ENCODE measurements at places on chromosomes 13 and 19.

- no peak for DNase-seq
These were observed at the start of gene PRR36 for GRCh38 chr19:7874076-7874896. Gene PRR36, minus strand, starts transcription at chr19:7874390. Its CDS starts 701 bp downstream, at chr19:7873689.

GRCh38 chr19:16283210-16284061 lies 41.2 kb upstream of the KLF2 start:
- peak; percentile 78 for DNase-seq

- no peak for DNase-seq
These were observed 148.3 kb downstream of the PDS5B start for GRCh38 chr13:32734511-32734910.

- no peak for DNase-seq
These were observed 65.0 kb downstream of the TBC1D4 start for GRCh38 chr13:75417012-75417384.

DNA sequence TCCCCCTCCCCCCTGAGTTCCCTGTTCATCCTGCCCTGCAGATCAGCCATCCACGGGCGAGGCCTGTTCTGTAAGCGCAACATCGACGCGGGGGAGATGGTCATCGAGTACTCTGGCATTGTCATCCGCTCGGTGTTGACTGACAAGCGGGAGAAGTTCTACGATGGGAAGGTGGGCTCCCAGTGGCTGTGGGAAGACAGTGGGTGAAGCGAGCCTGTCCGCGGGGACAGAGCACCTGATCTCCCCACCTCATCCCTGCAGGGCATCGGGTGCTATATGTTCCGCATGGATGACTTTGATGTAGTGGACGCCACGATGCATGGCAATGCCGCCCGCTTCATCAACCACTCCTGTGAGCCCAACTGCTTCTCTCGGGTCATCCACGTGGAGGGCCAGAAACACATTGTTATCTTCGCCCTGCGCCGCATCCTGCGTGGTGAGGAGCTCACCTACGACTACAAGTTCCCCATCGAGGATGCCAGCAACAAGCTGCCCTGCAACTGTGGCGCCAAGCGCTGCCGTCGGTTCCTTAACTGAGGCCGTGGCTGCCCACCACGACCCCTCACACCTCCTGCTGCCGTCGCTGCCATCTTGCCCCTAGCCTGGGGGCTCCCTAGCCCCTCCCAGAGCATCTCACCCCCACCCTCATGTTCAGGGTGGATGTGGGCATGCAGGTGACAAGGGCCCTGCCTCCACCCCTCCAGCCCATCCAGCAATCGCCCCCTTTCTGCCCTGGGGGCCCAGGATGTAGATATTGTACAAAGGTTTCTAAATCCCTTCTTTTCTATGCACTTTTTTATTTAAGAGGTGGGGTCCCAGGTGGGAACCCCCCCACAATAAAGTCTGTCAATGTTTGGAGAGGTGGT lies 4.0 kb downstream of the IGFLR1 start:
- no peak for DNase-seq

DNA sequence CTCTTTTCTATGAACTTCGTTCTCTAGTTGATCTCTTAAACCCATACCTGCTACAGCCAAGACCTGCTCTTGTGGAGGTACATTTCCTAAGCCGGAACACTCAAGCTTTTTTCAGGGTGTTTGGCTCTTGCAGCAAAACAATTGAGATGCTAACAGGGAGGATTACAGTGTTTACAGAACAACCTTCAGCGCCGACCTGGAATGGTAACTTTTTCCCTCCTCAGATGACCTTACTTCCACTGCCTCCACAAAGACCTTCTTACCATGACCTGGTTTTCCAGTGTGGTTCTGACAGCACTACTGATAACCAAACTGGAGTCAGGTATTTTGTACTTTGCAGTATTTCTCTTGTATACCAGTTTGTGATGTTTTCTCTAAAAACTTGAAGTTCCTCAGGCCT lies 506 bp downstream of the KCNRG start:
- no peak for DNase-seq

- DNase-seq = peak; percentile 65
These were observed 21.1 kb downstream of the ZNF473 start for GRCh38 chr19:50046649-50047503.

DNA sequence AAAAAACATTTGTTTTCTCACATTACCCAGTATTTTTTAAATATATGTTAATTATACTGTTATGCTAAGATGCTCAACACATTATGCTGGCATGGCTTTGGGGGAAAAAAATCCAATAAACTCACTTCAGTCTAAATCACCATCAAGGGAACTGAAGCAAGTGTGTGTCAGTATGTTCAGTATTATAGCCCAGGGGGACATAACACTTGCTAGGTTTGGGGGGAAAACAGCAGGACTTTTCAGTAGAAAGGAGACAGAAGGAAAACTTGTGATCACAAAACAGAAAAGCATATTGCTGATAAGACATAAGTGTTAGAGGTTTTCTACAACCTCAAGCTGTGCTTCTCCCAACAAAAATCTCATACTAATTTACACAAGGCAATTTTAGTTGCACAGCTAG lies 1759.9 kb upstream of the PCDH20 start:
- no peak for DNase-seq

GRCh38 chr13:75220861-75221260 lies 261.1 kb downstream of the TBC1D4 start:
- no peak for DNase-seq

DNA sequence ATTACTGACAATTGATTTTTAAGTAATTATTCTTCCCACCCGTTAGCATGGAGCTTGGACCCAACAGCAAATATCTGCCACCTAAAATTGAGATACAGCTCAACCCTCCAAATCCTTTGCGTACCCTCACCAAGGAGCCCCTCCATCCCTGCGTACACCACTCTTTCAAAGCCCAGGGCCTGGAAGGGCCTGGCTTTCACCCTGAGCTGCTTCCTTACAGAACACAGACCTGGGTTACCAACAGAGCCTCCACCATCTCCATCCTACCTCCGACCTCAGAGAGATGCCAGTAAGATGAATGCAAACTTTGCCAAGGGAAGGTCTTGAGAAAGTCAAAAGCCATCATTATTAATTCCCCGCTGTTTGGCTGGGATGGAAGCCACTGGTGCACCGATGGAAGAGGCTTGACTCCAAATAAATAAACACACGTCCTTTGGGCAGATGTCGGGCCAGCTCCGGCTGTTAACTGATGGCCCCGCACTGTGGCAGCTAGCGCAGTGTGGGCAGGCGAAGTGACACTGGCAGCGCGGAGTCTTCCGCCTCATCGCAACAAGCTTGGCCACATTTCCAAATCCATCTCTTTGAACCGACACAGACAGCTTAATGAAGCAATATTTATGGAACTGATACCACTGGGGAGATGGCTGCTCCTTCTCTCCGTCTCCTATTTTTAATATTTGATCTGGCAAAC lies 150.2 kb upstream of the VSTM2B start:
- DNase-seq = no peak

GRCh38 chr13:42753697-42754096 lies 27.7 kb upstream of the FAM216B start:
- DNase-seq = no peak

- no peak for DNase-seq
These were observed 10.5 kb downstream of the NECTIN2 start for GRCh38 chr19:44856421-44857083.

- DNase-seq = no peak
These were observed 4.3 kb downstream of the ONECUT3 start for GRCh38 chr19:1757468-1758230.

DNA sequence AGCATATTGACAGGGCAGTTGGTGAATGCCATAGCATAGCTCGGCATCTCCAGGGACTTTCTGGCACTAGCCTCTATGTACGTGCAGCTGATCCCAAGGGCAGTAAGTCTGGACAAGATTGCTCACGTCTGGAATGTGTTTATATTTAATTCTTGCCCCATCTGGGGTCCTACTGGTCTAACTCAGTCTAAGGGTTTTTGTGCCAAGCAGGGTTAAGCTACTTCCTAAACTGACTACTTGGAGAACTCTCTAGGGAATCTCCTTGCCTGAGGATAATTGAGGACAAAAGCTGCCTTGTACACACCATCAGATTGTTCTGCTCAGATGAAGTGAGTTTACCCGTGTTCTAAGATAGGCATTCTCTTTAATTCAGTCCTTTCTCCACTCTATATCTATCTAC lies 358.1 kb downstream of the MYO16 start:
- no peak for DNase-seq

GRCh38 chr19:53553865-53554791 lies 16.2 kb downstream of the ZNF331 start:
- DNase-seq = peak; percentile 90

- DNase-seq = no peak
These were observed 15.2 kb downstream of the BCAT2 start for GRCh38 chr19:48795685-48796070.

GRCh38 chr19:6745965-6746364 lies 6.5 kb downstream of the TRIP10 start:
- DNase-seq = no peak

DNA sequence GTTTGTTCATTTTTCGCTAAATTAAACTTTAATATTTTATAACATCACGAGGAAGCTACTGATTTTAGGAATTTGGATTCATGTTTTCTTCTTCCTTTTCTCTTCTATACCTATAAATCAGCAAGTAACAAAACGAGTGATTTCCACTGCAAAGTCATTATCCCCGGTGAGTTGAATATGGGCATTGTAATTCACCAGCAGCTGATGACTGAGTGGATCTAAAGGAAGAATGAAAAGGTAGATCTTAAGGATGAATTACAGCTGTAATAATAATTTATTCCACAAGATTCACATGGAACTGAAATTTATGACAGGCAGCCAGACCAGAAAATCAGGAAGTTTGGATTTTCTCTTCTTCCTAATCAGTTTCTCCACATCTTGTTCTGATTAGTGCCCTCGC lies 111.4 kb downstream of the GPC6 start:
- no peak for DNase-seq

DNA sequence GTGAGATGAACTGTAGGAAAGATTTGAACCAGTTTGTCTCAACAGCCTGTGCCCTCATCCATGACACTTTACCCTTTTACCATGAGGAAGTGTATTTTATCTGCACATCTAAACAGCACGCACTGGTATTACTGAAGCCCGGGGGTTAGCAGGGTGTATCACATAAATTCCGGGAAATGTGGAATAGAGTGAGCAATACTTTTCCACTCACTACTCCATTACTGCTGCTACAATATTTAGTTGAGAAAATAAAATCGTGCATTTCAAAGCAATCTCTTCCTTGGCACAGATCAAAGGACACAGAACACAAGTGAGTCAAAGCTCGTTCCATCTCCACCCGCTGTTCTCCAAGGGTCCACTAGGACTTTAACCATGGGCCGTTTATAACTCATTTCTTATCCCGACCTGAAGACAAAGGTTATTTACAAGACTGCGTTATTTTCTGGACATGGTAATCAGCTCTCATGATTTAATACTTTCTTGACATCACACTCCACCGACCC lies 35.2 kb downstream of the STK24 start:
- no peak for DNase-seq

DNA sequence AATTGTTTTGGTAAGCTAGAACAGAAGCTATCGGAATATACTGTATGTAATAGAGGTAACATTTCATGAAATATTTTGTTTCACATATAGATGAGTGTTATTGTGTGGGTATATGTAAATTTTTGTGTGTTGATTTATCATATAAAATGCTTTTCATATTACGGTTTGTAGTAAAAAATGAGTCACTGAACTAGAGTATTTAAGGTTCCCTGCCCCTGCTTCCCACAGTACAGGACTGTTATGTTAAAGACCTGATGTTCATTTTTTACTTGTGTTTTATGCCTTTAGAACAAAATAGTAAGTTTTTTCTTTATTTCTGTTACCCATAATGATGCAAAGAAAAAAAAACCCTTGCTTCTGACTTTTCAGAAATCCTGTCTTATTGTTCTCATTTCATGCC lies 243.4 kb downstream of the ENOX1 start:
- no peak for DNase-seq

GRCh38 chr19:30049846-30050667 lies 108.0 kb downstream of the URI1 start:
- no peak for DNase-seq

DNA sequence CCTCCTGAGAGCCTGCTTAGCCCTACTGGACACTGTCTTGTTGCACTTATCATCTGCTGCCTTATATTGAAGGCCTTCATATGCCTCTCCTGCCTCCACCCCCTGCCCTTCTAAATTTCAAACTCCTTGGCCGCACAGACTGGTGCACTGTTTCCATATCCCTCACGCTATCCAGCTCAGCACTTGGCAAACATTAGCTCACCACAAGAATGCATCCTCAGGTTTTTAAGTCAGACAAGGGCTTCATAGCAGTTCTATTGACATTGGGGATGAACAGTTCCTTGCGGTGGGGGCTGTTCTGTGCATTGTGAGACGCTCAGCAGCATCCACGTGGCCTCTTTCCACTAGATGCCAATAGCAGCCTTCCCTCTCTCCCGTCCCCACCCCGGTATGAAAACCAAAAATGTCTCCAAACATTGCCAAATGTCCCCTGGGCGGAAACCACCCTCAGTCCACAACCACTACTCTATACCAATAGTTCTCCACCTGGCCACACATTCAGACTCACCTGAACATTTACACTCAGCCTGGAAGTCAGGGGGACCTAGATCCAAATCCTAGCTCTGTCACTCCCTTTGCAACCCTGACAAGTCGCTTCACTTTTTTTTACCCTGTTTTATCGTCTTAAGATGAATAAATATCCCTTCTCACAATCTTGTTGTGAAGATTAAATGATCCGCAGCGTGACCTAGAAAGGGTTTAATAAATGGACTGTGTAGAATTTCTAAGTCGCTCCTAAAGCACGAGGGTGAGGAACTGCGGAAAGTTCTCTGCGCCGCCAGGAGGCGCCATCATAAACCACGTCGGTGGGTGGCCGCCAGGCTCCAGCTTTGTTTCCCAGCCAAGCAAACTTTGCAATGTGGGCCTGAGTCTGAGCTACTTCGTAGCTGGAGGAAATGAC lies 3.6 kb upstream of the CEACAM3 start:
- peak; percentile 61 for DNase-seq

DNA sequence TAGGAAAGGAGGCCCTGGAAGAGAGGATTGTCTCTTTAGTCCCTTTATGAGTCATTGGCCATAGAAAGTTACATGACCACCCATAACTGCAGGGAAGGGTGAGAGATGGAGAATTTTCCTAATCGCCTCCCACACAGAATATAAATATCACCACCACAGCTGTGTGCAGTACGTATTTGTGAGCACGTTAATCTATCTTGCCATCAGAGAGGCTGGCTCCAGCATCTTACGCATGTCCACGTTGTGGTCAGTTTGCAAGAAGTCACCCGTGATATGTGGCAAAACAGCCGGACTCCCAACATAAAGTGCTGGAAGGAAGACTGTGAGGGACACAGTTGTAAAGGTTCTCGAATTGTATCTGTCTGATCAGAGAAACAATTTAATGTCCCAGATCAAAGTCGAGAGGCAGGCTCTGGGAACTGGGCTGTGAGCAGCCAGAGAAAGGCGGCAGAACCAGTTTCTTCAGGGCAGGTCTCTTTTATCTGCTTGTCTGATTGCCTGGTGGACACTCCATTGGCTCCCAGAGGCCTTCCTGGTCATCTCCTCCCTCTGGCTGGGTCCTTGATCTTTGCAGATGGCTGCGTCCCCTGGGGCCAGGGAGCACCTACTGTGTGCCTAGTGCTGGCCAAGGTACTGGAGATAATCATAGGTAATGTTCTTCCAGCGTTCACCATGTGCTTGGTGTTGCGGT lies 74.9 kb downstream of the SIPA1L3 start:
- no peak for DNase-seq

GRCh38 chr19:1366899-1367870 lies 16.5 kb upstream of the NDUFS7 start:
- DNase-seq = no peak

- no peak for DNase-seq
These were observed 22.5 kb upstream of the ALOX5AP start for GRCh38 chr13:30712536-30713532.
